ENCODE measurements at places on chromosomes 7 and 10.
A peak's percentile ranks its signal among the peaks of the same experiment; 100 is the strongest.

DNA sequence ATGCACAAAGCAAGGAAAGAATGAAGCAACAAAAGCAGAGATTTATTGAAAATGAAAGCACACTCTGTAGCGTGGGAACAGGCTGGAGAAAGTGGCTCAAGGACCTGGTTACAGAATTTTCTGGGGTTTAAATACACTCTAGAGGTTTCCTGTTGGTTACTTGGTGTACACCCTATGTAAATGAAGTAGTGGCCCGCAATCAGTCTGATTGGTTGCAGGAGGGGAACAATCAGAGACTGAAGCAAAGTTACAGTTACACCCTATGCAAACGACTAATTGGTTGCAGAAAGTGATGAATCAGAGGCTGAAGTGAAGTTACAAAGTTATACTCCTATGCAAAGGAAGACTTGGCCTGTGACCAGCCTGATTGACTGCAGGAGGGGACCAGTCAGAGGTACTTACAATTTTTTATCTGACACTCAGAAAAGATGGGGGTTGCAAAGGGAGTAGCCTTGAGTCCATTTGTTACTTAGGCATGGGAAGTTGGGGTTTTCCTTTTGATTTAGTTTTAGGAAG is 3.6 kb upstream of the MTPN start:
- peak; percentile 35 for DNase-seq

DNA sequence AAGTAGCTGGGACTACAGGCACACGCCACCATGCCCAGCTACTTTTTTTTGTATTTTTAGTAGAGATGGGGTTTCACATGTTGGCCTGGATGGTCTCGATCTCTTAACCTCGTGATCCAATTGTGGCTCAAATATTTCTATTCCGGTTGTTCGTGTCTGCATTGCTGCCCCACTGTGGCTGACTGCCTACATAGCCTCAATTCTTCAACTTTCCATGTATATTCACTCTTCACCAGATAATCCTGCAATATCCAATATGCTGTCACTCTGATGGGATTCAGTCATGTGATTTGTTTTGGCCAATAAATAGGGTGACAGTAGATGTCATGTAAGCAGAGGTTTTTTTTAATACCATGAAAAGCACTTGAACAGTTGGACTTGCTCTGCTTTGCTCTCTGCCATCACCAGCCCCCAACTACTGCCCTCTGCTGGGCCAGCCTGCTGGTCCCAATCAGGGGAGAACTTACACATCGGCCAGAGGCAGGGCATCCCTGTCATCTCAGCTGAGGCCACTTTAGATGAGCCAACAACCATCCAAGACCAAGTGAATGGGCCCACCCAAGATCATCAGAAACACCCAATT is 56.7 kb downstream of the NSUN6 start:
- DNase-seq, result no peak

GRCh38 chr7:1767524-1767923 is 97.4 kb downstream of the ELFN1 start:
- no peak for DNase-seq

DNA sequence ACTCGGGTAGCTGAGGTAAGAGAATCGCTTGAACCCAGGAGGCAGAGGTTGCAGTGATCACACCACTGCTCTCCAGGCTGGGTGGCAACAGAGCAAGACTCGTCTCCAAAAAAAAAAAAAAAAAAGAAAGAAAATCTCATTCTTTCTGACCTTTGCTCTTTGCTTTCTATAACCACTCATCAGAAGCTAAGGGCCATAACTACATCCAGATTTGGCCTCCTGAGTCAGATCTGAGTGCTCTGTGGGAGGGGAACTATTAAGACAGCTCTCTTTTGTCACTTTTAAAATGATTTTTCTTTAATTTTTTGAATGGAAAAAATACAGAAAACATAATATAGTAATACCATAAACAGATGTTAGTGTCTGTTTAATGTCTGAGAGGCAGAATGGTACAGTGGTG is 210.1 kb downstream of the KIAA1217 start:
- no peak for DNase-seq

- DNase-seq, result no peak
Measured at GRCh38 chr7:2628130-2628482, 3.7 kb upstream of the TTYH3 start.

GRCh38 chr10:127358337-127358736 is 161.9 kb upstream of the INSYN2A start:
- DNase-seq, result no peak

DNA sequence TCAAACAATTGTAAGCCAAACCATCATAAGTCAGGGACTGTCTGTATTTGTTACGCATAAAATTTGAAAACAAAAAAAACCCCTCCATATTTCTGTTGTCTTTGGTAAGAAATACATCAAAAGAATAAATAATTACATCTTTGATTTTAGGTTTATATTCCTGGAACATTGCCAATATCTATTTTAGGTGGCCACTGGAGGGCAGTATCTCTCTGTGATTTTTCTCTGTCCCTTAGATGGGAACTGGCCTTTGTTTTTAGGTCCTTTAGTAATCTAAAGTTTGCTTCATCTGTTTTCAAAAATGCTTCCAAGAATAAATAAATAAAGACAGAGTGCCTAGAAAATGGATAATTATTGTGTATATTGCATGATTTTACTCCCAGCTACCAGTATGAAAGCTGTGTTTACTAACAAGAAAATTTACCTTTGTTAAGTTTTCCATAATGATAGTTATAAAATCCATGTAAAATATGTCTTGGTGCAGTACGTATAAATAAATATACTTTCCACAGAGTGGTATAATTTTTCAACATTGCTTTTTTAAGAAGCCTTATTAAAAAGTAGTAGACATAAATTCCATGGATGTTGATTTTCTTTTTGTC is 64.2 kb downstream of the PHYHIPL start:
- DNase-seq, result peak; percentile 12

DNA sequence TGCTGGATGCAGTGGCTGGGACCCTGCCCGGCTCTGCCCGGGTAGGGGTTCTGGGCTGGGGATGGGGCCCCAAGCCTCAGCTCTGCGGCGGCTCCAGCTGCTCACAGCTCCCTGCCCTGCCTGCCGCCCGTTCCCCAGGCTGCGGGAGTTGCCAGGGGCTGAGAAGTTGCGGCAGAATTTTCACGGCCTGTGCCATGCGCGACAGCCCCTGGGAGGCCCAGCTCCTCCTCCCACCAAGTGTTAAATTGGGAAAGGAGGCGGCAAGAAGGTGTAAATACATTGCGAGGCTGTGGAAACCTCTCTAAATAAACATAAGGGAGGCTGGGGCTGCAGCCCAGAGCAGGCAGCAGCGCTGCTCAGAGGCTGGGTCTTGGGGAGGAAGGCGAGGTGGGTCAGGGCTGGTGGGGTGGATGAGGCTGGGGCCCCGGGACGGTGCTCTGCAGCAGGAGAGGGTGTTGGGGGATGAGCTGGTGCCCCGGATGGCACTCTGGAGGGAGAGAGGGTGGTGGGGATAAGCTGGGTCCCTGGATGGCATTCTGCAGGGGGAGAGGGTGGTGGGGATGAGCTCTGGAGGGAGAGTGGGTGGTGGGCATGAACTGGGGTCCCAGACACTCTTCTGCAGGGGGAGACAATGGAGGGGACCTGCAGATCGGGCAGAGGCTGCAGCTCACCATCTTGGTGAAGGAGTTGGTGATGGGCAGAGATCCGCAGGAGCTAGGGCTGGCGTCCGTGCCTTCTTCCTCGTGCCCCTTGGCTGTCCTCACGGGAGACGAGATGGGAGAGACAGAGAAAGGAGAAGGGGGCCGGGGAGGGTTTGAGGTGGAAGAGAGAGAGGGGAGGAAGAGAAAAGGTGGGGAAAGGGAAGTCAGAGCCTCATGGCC is 85.5 kb upstream of the GNA12 start:
- DNase-seq, result no peak

GRCh38 chr7:26850193-26850651 is 14.2 kb downstream of the SKAP2 start:
- DNase-seq, result no peak

GRCh38 chr7:71285571-71286145 is 153.7 kb downstream of the GALNT17 start:
- no peak for DNase-seq

- DNase-seq, result no peak
Measured at GRCh38 chr7:85074992-85075391, 111.9 kb downstream of the SEMA3D start.

GRCh38 chr10:125079091-125079600 is 81.2 kb downstream of the CTBP2 start:
- DNase-seq, result no peak

DNA sequence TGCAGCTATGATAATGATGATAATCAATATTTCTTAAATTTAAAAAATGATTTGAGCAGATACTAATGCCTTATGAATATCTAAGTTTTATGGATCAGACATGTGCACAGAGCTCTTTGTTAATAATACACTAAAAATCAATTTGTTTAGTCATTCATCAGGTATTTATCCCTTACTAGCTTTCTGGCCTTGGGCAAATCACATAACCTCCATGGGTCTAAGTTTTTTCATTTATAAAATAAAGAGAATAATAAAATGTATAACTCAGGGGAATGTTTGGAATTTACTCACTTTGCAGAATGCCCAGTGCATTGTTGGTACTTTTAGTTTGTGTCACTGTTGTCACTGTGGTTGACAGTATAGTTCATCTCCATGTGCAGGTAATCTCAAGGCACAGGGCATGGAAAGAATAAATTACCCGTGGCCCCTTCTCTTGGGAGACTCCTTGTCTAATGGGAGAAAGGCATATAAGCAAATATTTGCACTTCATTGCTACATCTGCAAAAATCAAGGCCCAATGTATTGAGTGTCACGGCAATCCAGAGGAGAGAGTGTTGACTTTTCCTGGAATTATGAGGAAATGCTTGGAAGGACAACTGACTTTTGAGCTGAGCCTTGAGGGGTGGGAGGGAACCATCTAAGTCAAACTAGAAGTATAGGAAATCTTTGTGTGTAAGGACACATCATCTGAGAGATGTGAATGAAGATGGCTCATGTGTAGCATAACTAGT is 64.7 kb upstream of the CTTNBP2 start:
- no peak for DNase-seq

- no peak for DNase-seq
Measured at GRCh38 chr7:95002775-95003174, 95.4 kb downstream of the PPP1R9A start.

DNA sequence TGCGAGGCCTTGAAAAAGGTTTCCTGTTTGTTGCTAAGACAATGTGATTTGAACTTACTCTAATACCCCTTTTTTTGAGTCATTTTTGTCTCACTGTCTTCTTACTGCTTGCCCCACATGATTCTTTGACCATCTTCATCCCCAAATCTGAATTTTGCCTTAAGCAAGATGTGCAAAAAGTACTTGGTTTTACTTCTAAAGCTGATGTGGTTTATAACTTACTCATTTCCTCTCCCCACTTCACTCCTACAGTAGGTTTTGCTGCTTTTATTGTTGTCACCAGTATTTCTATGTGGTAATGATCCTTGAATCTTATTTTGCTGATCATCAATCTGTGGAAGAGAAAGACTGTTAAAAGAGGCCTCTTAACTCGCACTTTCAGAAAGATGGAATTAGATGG is 396.4 kb downstream of the SDK1 start:
- DNase-seq, result no peak

DNA sequence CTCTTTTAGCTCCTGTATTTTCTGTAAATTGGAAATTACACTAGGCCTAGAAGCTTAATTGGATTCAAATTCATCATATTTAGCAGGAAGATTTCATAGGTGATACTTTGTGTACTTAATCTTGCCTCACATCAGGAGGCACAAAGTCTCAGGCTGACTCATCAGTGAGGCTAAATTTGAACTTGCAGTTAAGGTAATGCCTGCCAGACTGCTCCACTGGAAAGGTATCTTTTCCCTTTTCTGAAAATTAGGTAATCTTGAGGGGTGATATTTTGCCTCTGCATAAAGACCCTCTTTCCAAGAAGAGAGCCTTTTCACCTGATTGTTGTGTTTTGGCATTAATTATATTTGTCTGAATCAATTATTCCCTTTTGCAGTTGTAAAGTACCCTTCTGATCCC is 14.6 kb downstream of the PPIA start:
- DNase-seq, result no peak

GRCh38 chr7:92685136-92686042 is 95.2 kb upstream of the FAM133B start:
- DNase-seq, result no peak

DNA sequence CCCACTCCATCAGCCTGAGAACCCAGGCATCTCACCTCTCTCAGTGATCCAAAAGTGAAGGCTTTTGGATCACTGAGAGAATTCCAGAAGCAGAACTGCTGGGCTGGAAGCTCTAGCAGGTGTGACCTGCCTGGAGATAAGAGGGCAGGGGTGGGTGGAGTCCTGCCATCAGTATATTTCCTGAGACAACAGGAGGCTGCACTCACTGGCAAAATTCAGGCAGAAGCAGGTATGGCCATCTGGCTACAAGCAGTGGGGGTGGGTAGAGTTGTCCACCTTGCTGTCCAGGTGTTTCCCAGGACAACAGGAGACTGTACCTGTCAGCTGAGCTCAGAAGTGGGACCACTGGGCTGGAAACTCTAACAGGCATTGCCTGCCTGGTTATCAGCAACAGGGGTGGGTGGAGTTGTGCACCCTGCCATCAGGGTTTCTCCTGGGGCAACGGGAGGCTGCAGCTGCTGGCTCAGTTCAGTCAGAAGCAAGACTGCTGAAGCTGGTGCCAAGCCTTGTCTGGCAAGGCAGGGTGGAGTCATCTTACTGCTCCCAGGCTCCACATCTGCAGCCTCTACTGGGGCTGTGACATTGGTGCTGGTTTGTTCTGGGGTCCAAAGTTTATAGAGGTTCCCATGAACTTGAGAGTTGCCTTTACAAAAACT is 47.2 kb upstream of the SFTPD start:
- no peak for DNase-seq

GRCh38 chr10:79420974-79421688 is 24.3 kb downstream of the ZCCHC24 start:
- no peak for DNase-seq

DNA sequence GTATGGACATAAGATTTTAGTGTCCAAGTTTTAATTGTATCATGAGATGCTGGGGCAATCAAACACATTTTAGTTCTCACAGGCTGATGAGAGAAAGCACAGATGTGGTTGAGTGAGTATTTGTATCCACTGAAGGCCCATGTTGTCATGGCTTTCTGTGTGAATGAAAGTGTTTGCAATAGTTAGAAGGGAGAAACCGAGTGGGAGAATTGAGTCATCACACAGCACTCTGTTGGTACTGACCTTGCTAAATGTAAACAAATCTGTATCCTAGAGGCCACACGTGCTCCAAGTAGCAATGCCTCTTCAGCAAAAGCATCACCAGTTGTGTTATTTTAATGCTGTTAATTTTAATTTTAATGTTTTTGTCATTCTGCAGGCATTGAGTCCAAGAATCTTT is 121.2 kb downstream of the EMX2 start:
- peak; percentile 84 for DNase-seq

DNA sequence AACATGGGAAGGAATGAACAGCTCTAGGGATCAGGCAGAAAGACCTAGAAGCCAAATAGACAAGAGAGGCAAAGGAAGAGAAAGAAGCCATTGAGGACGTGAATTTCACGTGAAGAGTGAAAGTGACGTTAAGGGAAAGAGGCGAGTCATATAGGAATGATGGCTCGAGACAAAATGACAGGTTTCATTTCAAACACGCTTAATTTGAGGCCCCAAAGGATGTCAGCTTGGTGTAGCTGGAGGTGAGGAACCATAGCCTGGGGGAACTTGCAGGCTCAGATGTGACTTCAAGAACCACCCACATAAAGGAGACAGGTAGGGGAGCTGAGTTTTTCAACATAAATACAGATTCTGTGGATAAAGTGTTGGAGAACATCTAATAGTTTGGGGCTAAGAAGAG is 84.3 kb upstream of the ATP6V0A4 start:
- DNase-seq, result no peak

GRCh38 chr7:46537191-46537905 is 616.3 kb upstream of the IGFBP3 start:
- DNase-seq, result no peak

- DNase-seq, result no peak
Measured at GRCh38 chr7:15317215-15317614, 244.6 kb downstream of the AGMO start.

- no peak for DNase-seq
Measured at GRCh38 chr7:121402701-121403100, 6.6 kb upstream of the FAM3C start.

All from GM13976 (cell line).